ENCODE measurements at places on chromosomes 7 and 10.

DNA sequence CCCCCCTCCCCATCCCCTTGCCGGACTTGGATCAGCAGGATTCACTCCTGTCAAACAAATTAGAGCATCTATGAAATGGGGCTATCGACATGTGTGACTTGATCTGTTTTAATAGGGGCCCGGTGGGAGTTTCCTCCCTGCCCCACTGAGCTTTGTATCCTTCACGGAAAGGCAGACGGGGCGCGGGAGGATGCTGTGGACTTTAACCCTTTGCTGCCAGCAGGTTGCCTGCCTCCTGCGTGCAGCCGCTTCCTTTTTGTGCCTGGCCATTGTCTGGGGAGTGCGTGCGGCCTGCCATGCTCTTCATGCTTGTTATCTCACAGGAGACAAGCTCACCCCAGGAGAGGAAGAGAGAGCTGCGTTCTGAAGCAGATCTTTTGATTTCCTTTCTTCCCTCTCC, 512.8 kb upstream of the GALNT17 start:
- no peak for DNase-seq

GRCh38 chr10:24488631-24489030, 235.1 kb downstream of the ARHGAP21 start:
- no peak for DNase-seq

- no peak for DNase-seq
Measured at GRCh38 chr7:29490094-29490607, 73.5 kb upstream of the PRR15 start.

DNA sequence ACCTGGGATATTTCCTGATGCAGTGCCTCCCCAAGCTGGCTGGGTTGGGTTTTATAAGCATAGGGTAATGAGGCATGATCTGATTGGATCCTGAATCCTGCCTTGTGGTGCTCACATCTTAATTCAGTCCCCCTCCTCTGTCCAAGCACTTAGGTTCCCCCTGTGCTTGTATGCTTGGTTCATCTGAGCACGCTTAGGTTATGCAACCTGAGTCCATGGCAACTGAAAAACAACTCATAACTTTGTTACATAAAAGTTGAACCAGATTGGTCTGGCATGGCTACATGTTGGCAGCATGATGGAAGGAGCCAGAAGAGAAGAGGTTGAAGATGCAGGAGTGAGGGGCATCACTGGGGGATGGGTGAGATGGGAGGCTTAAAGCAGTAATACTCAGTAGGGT, 57.3 kb upstream of the OSBPL3 start:
- no peak for DNase-seq

- DNase-seq: no peak
Measured at GRCh38 chr7:137948083-137948844, 53.6 kb downstream of the CREB3L2 start.

- DNase-seq: no peak
Measured at GRCh38 chr10:97789770-97790397, 18.1 kb upstream of the SFRP5 start.

GRCh38 chr10:124390471-124391187, 28.1 kb downstream of the OAT start:
- no peak for DNase-seq

- DNase-seq: no peak
Measured at GRCh38 chr10:77297393-77297739, 340.2 kb downstream of the KCNMA1 start.

- DNase-seq: no peak
Measured at GRCh38 chr10:110641256-110641655, 2.9 kb upstream of the RBM20 start.

GRCh38 chr10:112675560-112676083, 228.6 kb downstream of the VTI1A start:
- DNase-seq: no peak

- no peak for DNase-seq
Measured at GRCh38 chr7:24779283-24779655, 22.0 kb upstream of the GSDME start.

DNA sequence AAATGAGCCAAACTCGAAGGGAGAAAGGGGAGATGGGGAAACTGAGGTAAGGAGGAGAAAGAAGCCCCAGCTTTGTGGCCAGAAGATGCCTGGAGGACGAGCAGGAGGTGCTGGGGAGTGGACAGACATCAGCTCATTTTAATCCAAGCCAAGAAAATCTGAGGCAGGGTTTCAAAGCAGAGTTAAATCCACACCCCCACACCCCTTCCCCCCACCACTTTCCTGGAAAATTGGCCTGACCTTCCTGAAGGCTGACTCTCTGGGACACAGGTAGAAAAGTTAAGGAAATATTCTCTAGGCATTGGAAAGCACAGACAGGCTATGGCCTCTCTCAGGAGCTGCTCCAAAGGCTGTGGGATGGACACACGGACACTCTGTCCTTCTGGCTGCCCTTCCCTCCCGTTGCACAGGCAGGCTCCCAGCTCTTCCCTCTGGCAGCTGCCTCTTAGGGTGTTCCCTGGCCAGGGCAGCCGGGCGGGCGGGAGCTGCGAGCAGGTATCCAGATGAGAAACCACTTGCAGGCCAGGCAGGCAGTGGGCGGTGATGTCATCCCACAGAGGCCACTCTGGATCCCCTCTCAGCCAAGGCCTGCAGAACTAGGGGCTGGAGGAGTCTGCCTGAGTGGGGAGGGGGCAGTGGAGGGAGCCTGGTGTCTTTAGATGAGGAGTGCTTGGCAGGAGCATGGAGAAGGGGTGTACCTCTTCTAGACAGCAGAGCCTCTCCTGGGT, 171.8 kb downstream of the NEURL1 start:
- DNase-seq: no peak

GRCh38 chr10:84008878-84009277, 130.4 kb upstream of the GHITM start:
- no peak for DNase-seq

DNA sequence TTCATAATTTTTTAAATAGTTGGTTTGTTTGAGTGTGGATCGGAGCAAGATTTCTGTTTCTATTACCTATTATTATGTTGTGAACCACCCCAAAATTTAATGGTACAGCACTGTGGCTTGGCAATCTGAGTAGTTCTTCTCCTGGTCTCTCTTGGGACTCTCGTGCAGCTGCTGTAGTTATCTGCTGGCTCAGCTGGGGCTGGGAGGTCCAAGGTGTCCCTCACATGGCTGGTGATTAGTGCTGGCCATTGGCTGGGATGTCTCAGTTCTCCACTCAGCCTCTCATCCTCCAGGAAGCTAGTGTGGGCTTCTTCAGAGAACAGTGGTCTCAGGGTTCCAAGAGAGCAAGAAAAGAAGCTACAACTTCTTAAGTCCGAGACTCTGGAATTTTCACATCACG, 15.4 kb downstream of the NPFFR1 start:
- no peak for DNase-seq

- DNase-seq: no peak
Measured at GRCh38 chr7:10779465-10780399, 193.9 kb upstream of the PHF14 start.

- no peak for DNase-seq
Measured at GRCh38 chr10:70162892-70163201, 7.5 kb downstream of the SAR1A start.

DNA sequence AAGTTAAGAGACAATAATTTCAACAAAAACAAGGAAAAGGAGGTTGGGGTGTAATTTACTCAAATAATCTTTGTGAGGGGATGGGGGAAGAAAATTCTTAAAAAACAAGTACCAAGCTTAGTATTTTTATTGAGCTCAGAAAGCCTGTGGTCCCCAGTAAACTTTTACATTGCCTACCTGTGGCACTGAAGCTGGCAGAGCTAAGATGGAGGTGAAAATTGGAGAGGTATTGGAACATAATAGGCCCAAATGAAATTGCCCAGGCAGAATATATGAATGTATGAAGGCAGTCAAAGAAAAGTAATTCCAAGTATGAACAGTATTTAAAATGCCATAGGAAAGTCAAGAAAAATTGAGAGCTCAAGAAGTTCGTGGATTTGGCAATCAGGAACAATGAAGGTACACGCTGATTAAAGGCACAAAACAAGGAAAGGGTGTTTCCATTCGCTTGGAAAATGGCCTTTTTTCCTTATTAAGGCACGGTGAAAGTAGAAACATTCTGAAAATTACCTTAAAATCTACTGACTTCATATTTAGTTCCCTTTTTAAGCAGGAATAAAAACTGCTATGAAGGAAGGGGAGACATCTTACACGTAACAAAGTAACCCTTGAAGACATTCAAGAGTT, 3.4 kb upstream of the KMT2E start:
- no peak for DNase-seq

DNA sequence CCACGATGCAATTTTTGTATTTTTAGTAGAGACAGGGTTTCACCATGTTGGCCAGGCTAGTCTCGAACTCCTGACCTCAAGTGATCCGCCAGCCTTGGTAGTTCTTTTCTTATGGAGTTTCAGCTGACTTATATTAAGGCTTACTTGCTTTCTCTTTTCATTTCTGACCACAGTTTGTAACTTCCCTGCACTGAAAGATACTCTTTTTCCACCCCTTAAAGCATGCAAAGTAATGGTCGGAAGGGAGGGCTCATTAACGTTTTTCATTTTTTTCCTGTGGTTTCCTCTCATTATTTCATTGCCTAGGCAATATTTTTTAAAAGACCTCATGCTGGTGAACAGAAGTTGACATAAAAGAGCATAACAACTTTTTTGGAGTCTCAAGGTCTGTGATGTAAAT, 27.0 kb downstream of the ADRB1 start:
- DNase-seq: no peak

GRCh38 chr7:118902600-118902999, 678.1 kb downstream of the ANKRD7 start:
- DNase-seq: no peak

GRCh38 chr7:45977256-45977780, 56.2 kb upstream of the IGFBP3 start:
- DNase-seq: no peak

DNA sequence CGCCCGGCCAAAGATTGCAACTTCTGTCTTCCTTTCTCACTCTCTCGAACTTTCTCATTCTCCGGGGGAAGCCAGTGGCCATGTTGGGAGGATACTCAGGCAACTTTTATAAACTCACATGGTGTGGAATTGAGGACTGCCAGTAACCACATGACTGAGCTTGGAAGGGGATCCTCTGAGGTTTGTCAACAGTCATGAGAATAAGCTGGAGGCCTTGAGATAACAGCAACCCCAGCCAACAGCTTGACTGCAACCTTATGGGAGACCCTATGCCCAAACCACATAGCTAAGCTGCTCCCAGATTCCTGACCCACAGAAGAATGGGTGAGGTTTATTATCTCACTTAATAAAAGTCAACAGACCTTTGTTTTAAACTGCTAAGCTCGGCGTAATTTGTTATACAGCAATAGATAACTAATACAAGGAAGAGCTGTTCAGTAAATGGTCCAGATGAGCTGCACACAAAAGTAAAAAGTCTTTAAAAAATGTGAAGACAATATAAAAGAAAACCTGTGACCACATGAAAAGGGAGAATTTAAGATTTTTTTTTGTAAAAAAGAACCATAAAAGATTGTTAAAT, 9.6 kb downstream of the SYPL1 start:
- no peak for DNase-seq

GRCh38 chr10:99555825-99556523, 23.2 kb downstream of the NKX2-3 start:
- DNase-seq: no peak

DNA sequence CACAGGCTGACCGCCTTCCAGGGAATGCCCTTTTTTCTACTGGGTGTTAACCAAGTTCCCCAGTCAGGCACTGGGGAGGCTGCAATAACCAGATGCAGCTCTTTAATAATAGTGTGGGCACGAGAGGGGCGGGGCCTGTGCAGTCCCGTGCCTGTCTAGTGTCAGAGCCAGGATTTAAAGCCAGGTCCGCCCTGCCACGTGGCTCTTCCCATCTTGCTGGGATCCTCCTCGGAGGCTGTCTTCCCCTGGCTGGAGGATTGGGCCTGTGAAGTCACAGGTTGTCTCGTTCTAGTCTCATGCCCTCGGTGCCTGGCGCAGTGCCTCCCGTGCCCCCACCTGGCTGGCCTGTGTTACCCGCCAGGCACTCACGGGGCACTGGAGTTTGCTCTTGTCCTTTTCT, 25.2 kb downstream of the TMEM120A start:
- DNase-seq: no peak

GRCh38 chr10:51366044-51366443, 291.8 kb downstream of the PRKG1 start:
- DNase-seq: no peak

GRCh38 chr10:12541446-12542067, 192.2 kb downstream of the CAMK1D start:
- no peak for DNase-seq

GRCh38 chr7:7959979-7960670, 8.5 kb upstream of the GLCCI1 start:
- DNase-seq: no peak

DNA sequence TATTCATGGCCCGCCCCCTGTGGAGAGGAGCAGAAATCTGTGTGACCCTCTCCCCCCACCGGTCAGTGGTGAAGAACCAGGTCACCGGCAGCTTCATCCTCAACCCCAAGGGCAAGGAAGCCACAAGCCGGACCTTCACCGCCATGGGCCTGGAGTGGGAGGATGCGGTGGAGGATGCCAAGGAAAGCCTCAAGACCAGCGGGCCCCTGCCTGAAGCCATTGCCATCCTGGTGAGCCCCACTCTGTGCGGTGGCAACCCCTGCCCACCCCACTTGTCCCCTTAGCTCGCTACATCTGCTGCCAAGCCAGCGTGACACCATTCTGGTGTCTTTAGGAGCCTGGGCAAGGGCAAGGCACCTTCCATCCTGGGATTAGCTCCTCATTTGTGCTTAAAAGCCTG, 35.4 kb downstream of the TBATA start:
- DNase-seq: no peak

GRCh38 chr10:105239311-105240219, 598.5 kb downstream of the SORCS3 start:
- no peak for DNase-seq

- no peak for DNase-seq
Measured at GRCh38 chr7:121334875-121335648, 6.3 kb downstream of the WNT16 start.

DNA sequence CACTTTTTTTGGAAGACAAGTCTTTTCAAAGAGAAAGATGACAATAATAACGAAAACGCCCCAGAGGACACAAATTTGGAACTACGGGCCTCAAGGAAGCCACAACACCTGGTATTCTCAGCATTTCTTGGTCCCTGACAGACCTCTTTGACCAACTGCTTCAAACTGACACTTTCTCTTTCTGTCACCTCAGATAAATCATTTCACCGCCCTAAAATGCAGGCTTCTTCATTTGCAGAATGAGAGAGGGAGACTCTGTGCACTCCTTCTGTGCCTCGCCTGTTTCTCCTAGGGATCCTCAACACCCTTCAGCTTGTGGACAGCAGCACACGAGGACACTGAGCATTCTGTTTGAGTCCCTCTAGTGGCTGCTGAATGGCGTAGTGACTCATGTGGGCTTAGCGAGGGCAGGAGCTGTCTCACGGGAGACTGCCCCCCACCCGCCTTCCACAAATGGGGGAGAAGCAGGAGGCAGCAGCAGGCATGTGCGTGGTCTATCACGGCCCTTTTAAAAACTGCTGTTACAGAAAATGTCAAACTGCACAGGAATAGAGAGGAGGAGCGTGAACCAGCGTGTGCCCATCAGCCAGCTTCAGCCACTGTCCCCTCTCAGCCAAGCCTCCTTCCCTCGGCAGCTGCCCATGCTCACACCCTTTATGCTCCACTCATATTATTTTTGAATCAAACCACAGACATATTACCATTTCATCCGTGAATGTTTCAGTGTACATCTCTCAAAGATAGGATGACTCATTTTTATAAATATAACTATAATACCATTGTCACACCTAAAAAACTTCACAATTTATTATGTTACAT, 41.4 kb downstream of the GSDME start:
- DNase-seq: no peak
